ENCODE measurements at places on chromosomes 16 and 17.

DNA sequence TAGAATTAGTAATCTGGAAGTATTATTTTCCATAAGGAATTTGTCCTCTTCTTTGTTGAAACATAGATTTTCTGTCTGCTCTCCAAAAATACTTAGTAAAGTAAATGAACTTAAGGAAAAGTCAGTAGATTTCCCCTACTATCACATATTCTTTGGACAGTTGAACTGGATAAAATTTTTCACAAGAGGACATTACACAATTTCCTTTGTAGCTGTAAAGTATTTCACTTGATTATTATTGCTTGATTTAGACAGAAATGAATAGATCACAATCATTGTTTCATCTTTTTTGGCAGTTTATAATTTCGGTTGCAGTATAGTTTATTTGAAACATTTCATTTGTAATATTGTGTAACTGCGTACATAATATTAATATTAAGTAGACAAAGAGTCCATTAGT, 12.5 kb downstream of the CYB5B start:
- no peak for DNase-seq

DNA sequence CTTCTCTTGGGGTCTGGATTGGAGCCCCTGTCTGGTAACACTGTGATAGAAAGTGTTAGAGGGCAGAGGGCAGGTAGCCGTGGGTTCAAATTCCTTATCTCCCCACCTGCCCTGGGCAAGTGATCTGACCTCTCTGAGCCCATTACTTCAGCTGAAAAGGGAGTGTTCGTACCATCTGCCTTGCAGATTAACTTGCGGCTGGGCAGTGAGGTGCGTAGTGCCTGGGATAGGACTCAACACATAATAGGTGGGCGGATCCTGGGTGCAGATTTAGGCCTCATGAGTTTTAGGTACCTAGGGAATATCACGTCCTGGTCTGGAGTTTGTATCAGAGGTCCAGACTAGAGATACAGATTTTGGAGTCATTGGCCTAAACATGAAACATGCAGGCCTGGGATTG, 329.6 kb downstream of the CPPED1 start:
- no peak for DNase-seq

- DNase-seq = no peak
These were observed 1.3 kb downstream of the CDRT4 start for GRCh38 chr17:15466131-15466530.

- DNase-seq = no peak
These were observed 171.7 kb downstream of the KATNIP start for GRCh38 chr16:27721531-27722181.

DNA sequence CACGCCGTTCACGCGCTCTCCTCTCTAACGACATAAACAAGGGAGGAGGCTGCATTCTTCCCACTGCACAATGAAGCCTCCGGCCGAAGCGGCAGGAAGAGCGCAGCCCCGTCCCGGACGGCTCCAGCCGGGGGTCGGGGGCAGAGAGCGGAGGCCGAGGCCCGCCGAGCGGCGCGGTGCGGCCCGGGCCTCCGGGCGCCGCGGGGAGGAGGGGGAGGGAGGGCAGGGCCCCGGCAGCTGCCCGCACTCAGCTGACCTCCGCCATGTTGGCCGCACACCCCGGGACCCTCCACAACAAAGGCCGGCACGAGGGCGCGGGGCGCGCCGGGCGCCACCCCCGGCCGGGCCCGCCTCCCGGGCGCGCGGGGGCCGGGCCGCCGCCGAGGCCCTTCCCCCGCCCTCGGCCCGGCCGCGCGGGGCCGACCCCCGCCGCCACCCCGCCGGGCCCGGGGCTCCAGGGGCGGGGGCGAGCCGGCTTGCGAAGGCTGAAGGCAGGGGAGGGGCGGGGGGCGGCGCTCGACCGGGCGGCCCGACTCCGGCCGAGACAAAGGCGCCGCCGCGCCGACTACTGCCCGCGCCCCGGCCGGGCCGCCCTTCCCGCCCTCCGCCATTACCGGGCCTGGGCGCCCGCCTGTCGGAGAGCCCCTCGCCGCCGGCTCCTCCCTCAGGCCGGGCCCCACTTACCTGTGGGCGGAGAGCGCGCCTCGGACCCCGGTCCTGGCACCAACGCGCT, 527 bp downstream of the SIAH1 start:
- no peak for DNase-seq

DNA sequence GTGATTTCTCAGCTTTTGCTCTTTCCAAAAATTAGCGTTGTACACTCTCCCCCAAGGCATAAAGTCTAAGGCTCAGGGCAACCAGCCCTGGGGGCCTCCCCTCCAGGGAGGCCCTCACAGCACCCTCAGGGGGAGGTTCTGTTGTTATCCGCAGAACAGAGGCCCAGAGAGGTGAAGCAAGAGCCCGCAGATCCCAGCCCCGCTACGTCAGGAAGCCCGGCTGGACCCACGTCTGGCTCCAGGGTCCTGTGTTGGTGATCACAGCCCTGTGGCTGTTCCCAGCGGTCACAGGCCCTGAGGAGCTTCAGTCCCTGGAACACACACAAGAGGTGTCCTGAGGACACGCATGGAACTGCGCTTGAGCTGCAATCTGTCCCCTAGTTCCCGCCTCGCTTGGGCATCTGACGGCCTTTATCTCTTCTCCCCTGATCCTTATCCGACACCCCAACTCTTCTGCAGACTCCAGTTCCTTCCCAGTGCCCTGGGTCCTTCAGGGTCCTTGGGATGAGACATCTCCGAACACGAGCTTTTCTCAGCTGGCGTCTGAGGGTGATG, 1.1 kb upstream of the ZG16B start:
- no peak for DNase-seq

DNA sequence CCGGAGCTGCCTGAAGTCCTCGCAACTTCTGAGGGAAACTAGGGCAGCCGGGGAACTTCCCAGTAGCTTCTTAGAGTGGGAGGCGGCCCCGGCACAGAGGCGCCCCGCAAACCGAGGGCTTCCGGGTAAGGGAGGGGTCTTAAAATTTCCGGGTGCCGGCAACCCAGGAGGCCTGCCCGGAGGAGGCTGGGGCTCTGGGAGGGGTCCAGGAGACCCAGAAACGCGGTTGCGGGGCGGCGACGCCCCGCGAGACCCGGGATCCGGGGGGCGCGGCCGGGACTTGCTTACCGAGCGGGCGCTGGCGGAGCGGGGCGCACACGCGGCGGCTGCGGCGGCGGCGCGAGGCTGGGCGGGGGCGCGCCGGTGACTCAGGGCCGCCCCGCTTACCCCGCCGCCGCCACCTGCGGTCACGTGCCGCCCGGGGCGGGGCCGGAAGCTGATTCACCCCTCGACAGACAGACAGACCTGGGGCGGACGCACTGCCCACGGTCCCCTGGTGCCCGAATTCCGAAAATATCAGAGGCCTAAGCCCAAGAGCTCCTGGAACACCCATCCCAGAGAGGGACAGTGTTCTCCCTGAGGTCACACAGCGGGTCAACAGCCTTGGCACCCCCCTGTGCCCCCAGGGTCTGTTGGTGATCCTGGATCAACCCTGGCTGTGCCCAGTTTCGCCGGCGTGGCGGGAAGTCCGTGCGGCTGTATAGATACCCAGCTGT, at the start of gene FAM83G:
TSS of gene FAM83G (minus strand) at position 344 of the 716 bp plus-strand sequence. CDS start 723 bp downstream, outside the sequence.
- no peak for DNase-seq

GRCh38 chr16:50455288-50455845, 86.6 kb upstream of the BRD7 start:
- DNase-seq = no peak
